ENCODE measurements at places on chromosomes 11 and 22. TPM values are rescaled to one million over a fixed set of nuclear protein-coding genes. Genes with fewer than 3 reads are reported as not detected.
A peak's percentile ranks its signal among the peaks of the same experiment; 100 is the strongest.

GRCh38 chr11:63375434-63375833 is 5.8 kb downstream of the SLC22A9 start:
- H3K27me3 ChIP-seq, result no peaks in the 10 kb centered on the region
- no peaks in the 10 kb centered on the region for H3K36me3 ChIP-seq
- no peak for DNase-seq
- H3K4me3 ChIP-seq, result no peak overlapping the region

GRCh38 chr11:132763503-132763902 is 768.8 kb downstream of the OPCML start:
- no peaks in the 10 kb centered on the region for H3K4me1 ChIP-seq
- H3K27me3 ChIP-seq, result no peaks in the 10 kb centered on the region
- no peak overlapping the region for H3K4me3 ChIP-seq
- H3K36me3 ChIP-seq, result no peaks in the 10 kb centered on the region
- no peak overlapping the region for H3K27ac ChIP-seq
- no peak for DNase-seq

GRCh38 chr11:90468923-90469322 is 246.1 kb upstream of the CHORDC1 start:
- no peaks in the 10 kb centered on the region for H3K36me3 ChIP-seq
- peaks cover 10% of the 10 kb centered on the region for H3K4me1 ChIP-seq
- H3K27me3 ChIP-seq, result no peaks in the 10 kb centered on the region
- no peak overlapping the region for H3K4me3 ChIP-seq
- peak; percentile 54 for DNase-seq

- no peak overlapping the region for H3K4me3 ChIP-seq
- no peaks in the 10 kb centered on the region for H3K4me1 ChIP-seq
- no peaks in the 10 kb centered on the region for H3K36me3 ChIP-seq
- no peaks in the 10 kb centered on the region for H3K27me3 ChIP-seq
Observed at GRCh38 chr11:123851110-123851509, 34.4 kb downstream of the TMEM225 start.

DNA sequence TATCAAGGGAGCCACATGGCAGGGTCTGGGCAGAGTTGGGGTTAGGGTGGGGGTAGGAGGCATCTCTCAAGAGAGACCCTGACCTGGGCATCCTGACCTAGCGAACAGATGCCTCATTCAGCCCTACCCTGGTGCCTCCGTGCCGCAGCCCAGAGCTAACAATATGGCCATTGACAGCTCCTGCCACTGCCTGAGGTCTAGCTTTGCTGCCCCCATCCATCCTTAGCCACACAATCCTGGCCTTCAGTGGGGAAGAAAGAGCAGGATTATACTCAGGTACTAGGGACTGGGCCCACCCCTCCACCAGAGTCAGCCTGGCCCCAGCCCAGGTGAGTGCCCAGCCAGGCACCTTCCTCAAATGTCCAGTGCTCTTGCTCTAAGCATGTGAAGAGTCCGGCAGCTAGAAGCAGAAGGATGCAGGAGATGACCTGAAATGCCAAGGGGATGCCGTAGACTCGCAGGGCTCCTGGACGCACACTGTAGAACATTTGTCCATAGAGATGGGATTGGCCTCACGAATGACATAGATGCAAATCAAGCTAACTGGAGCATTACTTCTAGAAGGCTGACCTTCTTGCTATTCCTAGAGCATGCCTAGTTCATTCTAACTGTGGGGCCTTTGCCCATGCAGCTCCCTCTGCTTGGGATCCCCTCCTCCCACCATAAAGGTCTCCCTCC is 13.3 kb upstream of the SERPINH1 start:
- H3K27ac ChIP-seq, result no peak overlapping the region
- no peaks in the 10 kb centered on the region for H3K27me3 ChIP-seq
- no peaks in the 10 kb centered on the region for H3K4me1 ChIP-seq
- no peaks in the 10 kb centered on the region for H3K36me3 ChIP-seq
- DNase-seq, result no peak

GRCh38 chr22:37618072-37618656 is 9.5 kb downstream of the GGA1 start:
- no peak overlapping the region for H3K4me3 ChIP-seq
- no peaks in the 10 kb centered on the region for H3K27me3 ChIP-seq
- no peak overlapping the region for H3K27ac ChIP-seq

GRCh38 chr11:73177380-73177777 is 35.3 kb upstream of the FCHSD2 start:
- H3K27me3 ChIP-seq, result no peaks in the 10 kb centered on the region
- DNase-seq, result no peak

- H3K4me1 ChIP-seq, result no peaks in the 10 kb centered on the region
- no peak for DNase-seq
- H3K27me3 ChIP-seq, result peaks cover 9% of the 10 kb centered on the region
- no peaks in the 10 kb centered on the region for H3K36me3 ChIP-seq
Observed at GRCh38 chr11:32069361-32070058, 21.4 kb upstream of the RCN1 start.

GRCh38 chr11:114027926-114028325 is 31.6 kb upstream of the ZBTB16 start:
- H3K4me3 ChIP-seq, result no peak overlapping the region
- peaks cover 5% of the 10 kb centered on the region for H3K27me3 ChIP-seq
- DNase-seq, result no peak
- H3K36me3 ChIP-seq, result no peaks in the 10 kb centered on the region
- H3K27ac ChIP-seq, result no peak overlapping the region

DNA sequence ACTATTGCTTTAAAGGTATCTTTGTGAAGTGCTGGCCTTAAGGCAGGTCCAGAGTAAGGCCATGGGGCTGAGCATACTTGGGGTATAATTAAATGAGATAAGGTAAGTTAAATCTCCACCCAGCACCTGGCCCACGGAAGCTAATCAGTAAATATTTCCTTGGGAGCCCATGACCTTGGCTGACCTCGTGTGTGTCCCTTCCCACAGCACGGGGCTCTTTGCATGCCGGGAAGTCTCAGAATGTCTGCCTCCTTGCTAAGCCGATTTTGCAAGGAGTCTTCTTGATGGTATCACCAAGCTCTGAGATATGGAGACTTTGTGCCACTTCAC is 46.5 kb downstream of the ADM start:
- peak overlapping the region; percentile 13 for H3K27ac ChIP-seq
- H3K27me3 ChIP-seq, result no peaks in the 10 kb centered on the region
- no peak overlapping the region for H3K4me3 ChIP-seq
- no peaks in the 10 kb centered on the region for H3K36me3 ChIP-seq
- DNase-seq, result no peak

Gene ACR
- not detected for polyA plus RNA-seq

Gene PLCB3
- 32.5 TPM for polyA plus RNA-seq

Gene CHEK1
- 25.8 TPM for polyA plus RNA-seq

Gene ATXN10
- polyA plus RNA-seq, result 238 TPM

Data from keratinocyte (primary cell).